Tibial nerve (tissue), 4 donors: ENCODE measurements at places on chromosomes 16 and 17.

GRCh38 chr17:57584050-57584551 is 161.0 kb downstream of the CCDC182 start:
- DNase-seq = no peak

GRCh38 chr16:85948138-85948509 is 49.2 kb downstream of the IRF8 start:
- no peak for DNase-seq

GRCh38 chr17:34570506-34570905 is 8.9 kb upstream of the TMEM132E start:
- DNase-seq = no peak

GRCh38 chr16:31702796-31703195 is 170.8 kb upstream of the ZNF267 start:
- DNase-seq = no peak

GRCh38 chr17:74528491-74529199 is 2.6 kb downstream of the CD300LB start:
- DNase-seq = no peak
